ENCODE measurements at places on chromosomes 6 and 20. TPM values are rescaled to one million over a fixed set of nuclear protein-coding genes. Genes with fewer than 3 reads are reported as not detected.

TUBB1 gene
- polyA plus RNA-seq: 0.87 TPM

SALL4 gene
- 0.12 TPM for polyA plus RNA-seq

SLC17A2 gene
- not detected for polyA plus RNA-seq

DNA sequence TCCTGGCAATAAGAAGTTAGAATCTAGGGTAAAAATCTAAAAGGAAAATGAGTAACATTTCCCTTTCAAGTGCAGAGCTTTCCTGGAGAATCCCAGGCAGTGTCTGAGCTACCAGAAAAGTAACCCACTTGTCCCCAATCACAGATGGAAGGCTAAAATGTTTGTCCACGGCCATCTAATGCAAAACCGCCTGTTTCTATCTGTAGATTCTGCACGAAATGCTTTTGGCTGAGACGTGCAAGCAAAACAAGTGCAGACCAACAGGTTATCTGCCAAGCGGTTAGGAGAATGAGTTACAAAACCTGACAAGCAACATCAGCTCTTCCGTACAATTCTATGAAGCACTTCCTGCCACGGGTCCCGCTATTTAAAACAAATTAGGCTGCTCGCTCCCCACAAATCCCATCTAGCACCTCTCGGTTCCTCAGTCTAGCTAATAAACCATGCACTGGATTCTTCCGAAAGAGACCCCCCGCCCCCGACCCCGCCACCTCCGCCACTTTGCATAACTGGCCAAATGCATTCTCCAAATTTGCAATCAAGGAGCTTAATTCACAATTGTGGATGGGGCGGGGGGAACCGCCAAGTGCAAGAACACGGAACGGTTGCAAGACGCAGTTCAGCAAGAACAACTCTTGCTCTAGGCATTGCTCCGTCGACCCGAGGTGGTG is 1.4 kb downstream of the ELOVL5 start:
- peak; percentile 20 for DNase-seq

DNA sequence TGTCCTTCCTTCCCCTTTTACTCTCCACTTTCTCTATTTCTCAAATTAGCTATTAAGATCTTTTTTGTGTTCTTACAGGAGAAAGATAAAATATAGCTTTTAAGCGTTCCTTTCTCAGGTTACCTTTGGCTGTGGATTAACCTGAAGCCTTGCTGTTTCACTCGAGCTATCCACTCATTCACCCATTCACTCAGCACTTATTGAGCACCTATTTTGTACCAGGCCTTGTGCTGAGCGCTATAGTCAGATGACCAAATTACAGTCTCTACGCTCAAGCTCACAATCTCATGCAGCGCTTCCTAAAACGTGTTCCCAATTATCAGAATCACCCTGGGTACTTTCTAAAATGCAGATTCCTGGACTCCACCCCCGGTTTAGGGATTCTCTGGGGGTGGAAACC is 1.8 kb upstream of the CEP250 start:
- no peak for DNase-seq

DNA sequence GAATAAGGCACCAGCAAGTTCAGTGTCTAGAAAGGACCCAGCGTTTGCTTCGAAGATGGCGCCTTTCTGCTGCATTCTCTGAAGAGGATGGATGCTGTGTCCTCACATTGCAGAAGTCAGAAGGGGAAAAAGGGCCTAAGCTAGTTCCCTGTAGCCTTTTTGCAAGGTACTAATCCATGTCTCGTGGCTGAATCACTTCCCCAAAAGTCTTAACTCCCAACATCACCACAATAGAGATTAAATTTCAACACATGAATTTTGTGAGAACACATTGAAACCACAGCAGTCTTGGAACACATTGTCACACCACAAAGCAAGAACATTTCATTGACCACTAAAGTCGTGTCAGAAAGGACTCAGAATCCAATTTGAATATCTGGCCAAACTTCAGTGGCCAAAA is 42.1 kb downstream of the KLHL31 start:
- DNase-seq: no peak

DNA sequence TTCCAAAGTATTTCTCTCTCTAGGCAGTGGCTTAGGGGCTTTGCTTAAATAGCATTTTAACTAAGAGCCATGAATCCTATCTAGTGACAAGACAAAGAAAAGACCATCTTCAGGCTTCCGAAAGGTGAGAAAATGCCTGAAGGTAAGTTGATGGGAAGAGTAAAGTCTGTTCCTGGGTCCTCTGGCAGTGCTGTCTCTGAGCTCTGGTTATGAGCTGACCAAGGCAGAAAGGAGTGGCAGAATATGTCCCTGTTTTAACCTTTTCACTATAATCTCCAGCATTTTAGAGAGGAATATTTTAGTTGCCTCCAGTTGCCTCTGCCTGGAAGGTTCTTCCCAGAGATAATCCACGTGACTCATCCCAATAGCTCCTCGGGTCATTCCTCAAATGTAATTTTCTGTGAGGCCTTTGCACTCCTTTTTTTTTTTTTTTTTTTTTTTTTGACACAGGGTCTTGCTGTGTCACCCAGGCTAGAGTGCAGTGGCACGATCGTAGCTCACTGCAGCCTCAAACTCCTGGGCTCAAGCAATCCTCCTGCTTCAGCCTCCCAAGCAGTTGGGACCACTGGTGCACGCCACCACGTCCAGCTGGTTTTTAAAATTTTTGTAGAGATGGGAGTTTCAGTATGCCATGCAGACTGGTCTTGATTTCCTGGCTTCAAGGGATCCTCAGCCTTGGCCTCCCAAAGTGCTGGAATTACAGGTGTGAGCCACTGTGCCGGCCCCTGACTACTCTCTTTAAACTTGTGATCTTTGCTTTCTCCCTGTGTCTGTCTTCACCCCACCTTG is 3.7 kb upstream of the ARMH2 start:
- no peak for DNase-seq

GRCh38 chr6:77620278-77620882 is 32.5 kb upstream of the MEI4 start:
- DNase-seq: peak; percentile 14

- no peak for DNase-seq
Observed at GRCh38 chr6:37643851-37644672, 53.6 kb downstream of the MDGA1 start.

DNA sequence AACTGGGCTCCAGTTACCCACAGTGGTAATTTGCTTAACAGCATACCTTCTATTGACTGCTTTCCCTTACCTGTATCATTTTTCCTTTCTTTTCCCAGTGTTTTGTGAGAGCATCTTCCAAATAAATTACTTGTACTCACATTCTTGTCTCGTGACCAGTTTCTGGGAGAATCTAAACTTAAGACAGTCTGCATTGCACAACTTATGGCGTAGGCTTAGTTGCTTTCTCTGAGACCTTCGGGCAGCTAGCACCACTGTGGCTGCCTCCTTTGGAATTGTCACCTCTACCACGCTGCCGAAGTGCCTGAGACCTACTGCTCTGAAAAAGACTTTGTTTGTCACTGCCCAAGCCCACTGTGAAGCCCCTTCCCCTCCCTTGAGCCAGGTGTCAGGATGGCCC is 188.1 kb upstream of the BMP2 start:
- no peak for DNase-seq

DNA sequence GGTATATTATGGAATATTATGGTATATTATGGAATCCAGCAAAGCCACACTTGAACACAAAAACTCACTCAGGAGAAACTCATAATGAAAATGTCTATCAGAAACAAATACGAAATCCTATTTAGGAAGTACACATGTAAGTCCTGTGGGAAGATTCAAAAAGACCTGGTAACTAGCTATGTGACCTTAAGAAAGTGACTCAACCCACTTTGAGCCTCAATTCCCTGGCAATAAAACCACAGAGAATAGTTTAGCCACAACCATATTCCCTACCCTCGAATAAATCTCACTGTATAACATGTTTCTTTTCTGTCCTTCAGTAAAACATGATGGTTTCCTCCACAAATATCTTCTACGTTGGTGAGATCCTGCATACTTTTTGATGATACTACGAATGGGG is 56.4 kb downstream of the ZMYND8 start:
- DNase-seq: no peak

DNA sequence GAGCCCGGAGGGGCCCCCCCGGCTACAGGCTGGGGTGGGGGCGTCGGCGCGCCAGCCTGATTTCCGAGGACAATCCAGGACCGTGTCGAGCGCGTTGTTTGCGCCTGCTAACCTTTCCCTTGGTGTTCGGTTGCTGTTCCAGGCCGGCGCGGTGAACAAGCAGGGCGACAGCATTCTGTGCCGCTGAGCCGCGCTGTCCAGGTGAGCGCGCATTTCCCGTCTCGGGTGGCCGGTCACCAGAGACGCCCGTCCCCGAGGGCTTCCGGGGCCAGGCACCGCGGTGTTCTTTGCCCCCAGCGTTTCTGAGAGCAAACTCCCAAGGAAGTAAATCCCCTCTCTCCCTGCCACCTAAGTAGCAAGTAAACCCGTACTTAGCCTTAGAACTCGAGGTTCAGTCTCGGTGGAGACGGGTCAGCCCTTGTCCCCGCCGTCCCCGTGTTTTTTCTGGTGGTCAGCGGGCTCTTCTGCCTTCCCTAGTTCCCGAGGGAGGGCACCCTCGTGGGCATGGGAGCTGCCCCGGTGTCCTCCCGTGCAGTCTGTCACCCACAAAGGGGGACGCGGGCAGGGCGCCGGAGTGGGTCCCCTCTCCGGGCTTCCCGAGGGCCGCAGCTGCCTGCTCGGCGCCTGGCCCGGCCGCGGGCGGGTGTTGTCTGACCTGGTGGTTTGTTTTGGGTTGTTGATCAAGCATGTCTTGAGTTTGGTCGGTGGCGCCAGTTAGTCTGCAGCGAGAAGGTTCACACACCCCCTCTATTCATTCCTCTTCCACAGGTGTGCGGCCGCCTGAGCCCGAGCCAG is 1.5 kb downstream of the ID4 start:
- DNase-seq: peak; percentile 59

- DNase-seq: no peak
Observed at GRCh38 chr6:42383421-42384205, 68.1 kb downstream of the TRERF1 start.

GRCh38 chr6:53556986-53557715 is 12.2 kb upstream of the GCLC start:
- DNase-seq: no peak

GRCh38 chr6:97306544-97307320 is 23.7 kb upstream of the MMS22L start:
- DNase-seq: no peak

- DNase-seq: no peak
Observed at GRCh38 chr6:53540129-53540692, 4.7 kb downstream of the GCLC start.

DNA sequence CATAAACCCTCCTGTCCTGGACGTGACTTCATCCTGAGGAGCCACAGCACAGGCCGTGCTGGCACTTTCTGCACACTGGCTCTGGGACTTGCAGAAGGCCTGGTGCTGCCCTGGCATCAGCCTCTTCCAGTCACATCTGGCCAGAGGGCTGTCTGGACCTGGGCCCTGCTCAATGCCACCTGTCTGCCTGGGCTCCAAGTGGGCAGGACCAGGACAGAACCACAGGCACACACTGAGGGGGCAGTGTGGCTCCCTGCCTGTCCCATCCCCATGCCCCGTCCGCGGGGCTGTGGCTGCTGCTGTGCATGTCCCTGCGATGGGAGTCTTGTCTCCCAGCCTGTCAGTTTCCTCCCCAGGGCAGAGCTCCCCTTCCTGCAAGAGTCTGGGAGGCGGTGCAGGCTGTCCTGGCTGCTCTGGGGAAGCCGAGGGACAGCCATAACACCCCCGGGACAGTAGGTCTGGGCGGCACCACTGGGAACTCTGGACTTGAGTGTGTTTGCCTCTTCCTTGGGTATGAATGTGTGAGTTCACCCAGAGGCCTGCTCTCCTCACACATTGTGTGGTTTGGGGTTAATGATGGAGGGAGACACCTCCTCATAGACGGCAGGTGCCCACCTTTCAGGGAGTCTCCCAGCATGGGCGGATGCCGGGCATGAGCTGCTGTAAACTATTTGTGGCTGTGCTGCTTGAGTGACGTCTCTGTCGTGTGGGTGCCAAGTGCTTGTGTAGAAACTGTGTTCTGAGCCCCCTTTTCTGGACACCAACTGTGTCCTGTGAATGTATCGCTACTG is 22.0 kb upstream of the PYGB start:
- no peak for DNase-seq
